Motor neuron (in vitro differentiated cells): ENCODE measurements at places on chromosomes 7 and 10. TPM values are rescaled to one million over a fixed set of nuclear protein-coding genes. Genes with fewer than 3 reads are reported as not detected.

- ATAC-seq: no peak
Observed at GRCh38 chr7:41779918-41780317, 77.0 kb upstream of the INHBA start.

DNA sequence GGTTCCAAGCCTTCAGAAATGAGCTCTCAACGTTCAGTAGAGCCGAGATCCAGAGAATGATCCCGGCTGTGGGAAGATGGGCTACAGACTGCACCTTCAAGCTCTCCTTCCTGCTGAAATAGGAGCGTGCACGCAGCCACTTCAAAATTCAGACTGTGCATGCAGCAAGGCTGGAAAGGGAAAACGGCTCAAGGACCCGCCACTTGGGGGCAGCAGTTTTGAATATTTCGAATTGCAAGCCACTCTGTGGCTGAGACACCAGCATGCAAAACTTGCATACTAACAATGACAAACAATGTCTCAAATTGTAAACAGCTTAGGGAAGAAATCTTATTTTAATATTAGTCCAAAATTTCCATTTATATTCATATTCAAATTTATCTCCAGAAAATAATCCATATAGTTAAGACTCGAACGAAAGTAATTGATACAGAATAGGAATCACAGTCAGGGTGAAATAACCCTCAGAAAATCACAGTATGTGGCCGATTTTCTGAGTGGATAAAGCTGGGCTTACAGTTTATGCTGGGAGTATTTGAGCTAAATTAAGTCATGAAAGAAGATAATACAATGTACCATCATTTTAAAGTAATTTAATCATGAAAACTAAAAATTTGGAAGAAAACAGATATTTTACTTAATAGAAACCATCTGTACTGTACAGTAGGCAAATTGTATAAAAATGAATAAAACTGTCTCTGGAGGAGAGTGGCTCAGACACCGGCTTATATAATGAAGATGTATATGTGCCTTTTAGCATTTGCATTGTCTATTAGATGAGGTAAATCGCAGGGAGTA is 137.9 kb upstream of the MKI67 start:
- peak; percentile 61 for ATAC-seq

DNA sequence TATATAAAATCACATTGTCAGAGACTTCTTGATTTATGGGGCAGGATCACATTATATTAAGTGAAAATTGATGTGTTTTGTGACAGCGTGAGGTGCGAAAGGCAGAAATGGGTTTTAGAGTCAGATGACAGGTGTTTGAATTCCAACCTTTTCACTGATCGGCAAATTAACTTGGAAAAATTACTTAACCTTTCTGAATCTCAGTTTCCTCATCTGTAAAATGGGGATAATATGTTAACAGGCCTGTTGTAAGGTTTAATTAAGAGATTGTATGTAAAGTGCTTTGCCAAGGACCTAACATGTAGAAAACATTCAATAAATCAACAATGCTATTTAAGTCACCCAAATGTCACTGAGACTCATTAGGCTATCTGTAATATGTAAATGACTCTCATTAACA is 221.2 kb upstream of the LYZL1 start:
- no peak for ATAC-seq

The RADIL gene
- 4.7 and 6.1 TPM in 2 replicates for total RNA-seq

GRCh38 chr7:28979776-28980175 is 21.6 kb upstream of the TRIL start:
- ATAC-seq: no peak

The SPDYE18 gene
- 0.52 and 0.87 TPM in 2 replicates for total RNA-seq
